ENCODE measurements at places on chromosomes 16 and 17. TPM values are rescaled to one million over a fixed set of nuclear protein-coding genes. Genes with fewer than 3 reads are reported as not detected.

The MT1M gene
- total RNA-seq = 1.7 TPM

The LGALS9B gene
- 4.7 TPM for total RNA-seq

GRCh38 chr17:45228763-45229539, 7.3 kb downstream of the FMNL1 start:
- DNase-seq = peak; percentile 73

- peak; percentile 23 for DNase-seq
These were observed 177.6 kb downstream of the AIPL1 start for GRCh38 chr17:6257336-6257735.

DNA sequence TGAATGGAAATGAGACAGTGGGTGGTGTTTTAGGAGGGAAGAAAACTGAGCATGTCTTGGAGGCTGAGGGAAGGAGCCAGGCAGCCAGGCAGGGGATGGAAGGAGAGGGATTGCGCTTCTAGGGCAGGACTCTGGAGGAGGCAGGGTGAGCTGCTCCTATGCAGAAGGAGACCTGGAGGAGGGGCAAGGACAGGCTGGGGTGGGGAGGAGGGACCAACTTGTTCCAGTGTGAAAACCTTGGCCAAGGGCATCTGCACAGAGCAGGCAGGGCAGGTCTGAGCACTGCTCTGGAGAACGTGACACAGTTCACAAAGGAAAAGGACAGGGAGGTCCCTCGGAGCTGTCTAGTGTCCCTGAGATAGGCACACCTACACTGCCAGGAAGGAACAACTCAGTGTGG, 5.5 kb downstream of the GALK1 start:
- DNase-seq = no peak

DNA sequence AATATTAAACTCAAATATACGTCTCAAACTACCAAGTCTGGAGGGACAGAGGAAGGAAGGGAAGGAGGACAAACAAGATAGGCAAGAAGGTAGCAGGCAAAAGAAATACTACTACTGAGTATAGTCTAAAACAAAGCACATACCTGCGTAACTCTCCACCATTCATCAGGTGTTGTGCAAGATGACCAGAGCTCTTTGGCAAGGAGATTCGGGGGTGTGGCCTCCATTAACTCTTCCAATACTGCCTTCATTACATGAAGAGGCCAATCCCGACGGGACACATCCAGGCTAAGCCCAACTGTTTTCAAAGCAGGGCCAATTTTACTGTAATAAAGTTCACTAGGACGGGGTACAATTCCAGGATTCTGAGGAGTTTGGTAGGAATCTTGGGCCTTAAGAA, 38.2 kb upstream of the ARL6IP1 start:
- no peak for DNase-seq

- no peak for DNase-seq
These were observed 149.4 kb upstream of the HS3ST3A1 start for GRCh38 chr17:13750816-13751793.

DNA sequence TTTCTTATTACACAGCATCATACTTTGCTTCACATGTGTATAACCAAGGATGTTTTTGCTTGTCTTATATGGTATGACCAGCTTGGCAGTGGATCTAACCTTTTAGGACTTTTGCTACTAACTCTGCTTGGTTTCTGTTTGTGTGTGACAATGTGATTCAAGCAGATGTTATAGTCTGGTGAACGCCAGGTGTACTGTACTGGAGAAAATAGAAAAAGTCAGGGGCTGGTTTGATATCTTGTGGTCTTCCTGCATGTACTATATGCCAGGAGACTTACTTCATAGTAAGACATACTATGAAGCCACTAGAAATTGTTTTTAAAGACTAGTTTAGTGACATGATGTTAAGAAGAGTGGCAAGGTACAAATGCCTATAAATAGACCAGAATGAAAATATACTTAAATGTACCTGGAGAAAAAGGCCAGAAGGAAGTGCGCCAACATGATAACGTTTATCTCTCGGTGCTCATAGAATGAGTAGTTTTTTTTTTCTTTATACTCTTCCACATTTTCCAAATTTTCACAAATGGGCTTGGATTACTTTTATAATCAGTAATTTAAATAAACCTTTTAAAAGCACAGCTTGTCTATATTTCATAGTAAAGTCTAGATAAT, 112.3 kb downstream of the PRKCA start:
- DNase-seq = no peak

GRCh38 chr17:82866590-82867191, 26.9 kb upstream of the ZNF750 start:
- peak; percentile 93 for DNase-seq

- DNase-seq = no peak
These were observed 3.1 kb upstream of the DNAJA2 start for GRCh38 chr16:46976550-46976949.

Data from tongue (tissue), 3 donors.